Left renal pelvis (tissue), 4 donors: ENCODE measurements at places on chromosomes 3 and 15. TPM values are rescaled to one million over a fixed set of nuclear protein-coding genes. Genes with fewer than 3 reads are reported as not detected.

SLC9C1 gene
- polyA plus RNA-seq, result 0.70 TPM

SLC22A14 gene
- polyA plus RNA-seq, result 0.78 TPM

DNA sequence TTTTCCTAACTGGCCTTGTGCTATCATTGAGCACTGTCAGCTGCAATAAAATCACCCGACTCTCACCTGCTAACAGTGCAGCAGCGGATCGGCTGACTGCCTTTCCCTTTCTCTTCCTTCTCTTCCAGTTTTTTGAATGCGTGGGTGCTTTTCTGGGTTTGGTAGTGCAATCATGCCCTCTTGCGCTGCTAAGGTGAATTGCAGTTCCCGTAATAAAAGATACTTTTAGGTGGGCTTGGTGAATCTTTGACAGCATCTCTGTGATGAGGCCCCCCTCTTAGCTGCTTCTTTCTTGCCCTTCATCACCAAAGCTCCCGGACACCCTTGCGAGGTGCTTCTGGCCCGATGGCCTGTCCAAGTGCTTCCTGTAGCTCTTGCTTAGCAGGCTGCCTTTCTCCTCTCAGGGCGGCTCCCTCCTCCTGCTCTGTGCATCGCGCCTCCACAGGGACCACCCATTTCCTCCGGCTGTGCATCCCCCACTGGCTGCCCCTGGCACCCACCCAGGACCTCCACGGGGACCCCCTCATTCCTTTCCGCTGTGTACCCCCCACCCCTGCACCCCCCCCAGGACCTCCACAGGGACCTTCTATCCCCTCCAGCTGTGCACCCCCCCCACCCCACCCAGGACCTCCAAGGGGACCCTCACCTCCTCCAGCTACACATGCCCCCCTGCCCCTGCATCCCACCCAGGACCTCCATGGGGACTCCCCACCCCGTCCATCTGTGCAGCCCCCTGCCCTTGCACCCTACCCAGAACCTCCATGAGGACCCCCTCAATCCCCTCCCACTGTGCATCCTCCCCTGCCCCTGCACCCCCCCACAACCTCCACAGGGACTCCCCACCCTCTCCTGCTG is 50.8 kb upstream of the RPL32 start:
- DNase-seq, result peak; percentile 46

GRCh38 chr3:156349111-156349510 is 205.8 kb downstream of the SSR3 start:
- DNase-seq, result no peak

DNA sequence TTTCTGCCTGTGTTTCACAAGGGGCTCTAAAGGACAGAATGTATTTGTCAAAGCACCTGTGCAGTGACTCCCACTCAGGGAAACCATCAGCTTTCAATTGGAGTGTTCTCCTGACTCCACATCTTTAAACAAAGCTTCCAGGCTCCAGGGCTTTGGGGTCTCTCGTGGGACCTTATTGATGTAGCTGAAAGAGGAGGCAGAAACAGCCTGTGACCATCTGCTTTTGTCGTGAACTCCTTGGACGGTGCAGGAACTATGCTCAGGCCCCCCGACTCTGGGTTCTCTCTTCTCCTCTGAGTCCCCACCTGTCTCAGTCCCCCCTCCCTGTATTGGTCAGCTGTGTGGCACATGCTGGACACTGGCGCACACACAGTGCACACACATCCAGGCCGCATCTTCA is 486.8 kb downstream of the GABRG3 start:
- DNase-seq, result no peak

GRCh38 chr3:175646865-175647264 is 787.7 kb downstream of the NAALADL2 start:
- DNase-seq, result no peak

GRCh38 chr15:82646250-82647044 is 716 bp downstream of the CPEB1 start:
- no peak for DNase-seq

- no peak for DNase-seq
Measured at GRCh38 chr15:101578443-101578894, 73.7 kb downstream of the TM2D3 start.

GRCh38 chr3:123336441-123336851 is 112.4 kb downstream of the ADCY5 start:
- DNase-seq, result no peak
